Posterior vena cava (tissue), 2 donors: ENCODE measurements at places on chromosomes 11 and 22.
A peak's percentile ranks its signal among the peaks of the same experiment; 100 is the strongest.

DNA sequence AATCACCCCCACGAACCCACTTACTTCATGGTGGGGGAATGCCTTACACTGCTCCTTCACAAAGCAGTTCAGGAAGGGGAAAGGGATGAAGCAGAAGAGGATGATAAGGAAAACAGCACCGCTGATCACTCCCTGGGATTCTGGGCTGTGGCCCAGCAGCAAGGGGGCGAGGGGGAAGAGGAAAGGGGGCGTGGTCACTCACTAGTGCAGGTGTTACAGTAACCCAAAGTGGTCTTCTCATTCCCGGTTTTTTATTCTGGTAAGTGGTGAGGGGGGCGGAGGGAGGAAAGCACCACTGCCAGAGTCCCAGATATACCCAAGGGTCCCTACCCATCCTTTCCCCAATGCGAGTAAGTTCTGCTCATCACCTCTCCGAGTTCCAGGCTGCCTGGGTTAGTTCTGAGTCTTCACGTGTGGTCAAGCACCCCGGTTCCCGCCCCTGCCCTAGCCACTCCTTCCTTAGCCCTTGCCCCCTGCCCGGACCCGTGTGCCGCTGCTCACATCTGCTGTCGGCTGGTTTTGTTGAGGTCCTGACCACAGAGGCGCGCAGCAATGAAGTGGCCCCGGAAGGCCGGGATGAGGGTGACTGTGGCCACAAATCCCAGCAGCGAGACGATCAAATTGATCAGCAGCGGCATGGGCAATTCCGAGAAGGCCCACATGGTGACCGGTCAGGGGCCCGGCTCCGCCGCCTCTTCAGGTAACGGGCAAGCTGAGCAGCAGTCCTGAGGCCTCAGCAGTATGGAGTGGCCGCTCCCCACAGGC, 477 bp downstream of the DPAGT1 start:
- no peak for DNase-seq

GRCh38 chr11:100640646-100641045, 46.4 kb upstream of the ARHGAP42 start:
- DNase-seq, result no peak

DNA sequence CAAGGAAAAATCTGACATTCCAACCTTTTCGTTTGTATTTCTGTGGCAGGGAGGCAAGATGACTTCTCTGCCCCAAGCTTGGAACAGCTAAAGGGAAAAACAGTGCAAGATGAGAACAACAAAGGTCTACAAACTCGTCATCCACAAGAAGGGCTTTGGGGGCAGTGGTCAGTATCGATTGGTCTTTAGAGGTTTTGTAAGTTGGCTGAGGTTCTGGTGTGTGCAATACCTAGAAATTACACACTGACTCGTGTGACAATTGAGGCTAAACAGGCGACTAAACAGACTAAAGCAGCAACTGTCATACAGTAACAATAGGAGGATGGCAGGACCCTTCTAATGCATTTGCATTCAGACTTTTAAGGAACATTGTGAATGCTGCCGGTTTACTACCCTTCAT, 994 bp downstream of the DEPDC5 start:
- DNase-seq, result no peak

DNA sequence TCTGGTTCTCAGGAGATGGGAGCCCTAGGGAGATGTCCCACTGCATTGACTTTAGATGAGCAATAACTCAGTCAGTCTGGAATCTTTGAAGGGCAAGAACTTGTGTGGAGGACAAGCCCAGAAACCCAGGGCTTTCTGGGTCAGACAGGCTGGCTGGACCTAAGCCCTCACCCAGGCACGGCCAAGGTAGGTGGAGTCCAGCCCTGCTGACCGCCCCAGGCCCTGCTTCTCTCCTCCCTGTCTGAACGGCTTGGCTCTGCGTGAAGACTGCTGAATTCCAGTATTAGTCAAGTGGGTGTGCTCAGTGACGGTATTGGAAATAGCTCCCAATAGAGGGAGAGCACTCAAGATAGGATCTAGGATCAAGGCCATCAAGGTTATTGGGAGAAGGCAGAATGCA, 6.1 kb downstream of the CXCR5 start:
- peak; percentile 96 for DNase-seq

- no peak for DNase-seq
These were observed 24.4 kb downstream of the PI4KA start for GRCh38 chr22:20834206-20834605.

GRCh38 chr11:5534046-5534445, 14.3 kb downstream of the OR52H1 start:
- DNase-seq, result no peak

DNA sequence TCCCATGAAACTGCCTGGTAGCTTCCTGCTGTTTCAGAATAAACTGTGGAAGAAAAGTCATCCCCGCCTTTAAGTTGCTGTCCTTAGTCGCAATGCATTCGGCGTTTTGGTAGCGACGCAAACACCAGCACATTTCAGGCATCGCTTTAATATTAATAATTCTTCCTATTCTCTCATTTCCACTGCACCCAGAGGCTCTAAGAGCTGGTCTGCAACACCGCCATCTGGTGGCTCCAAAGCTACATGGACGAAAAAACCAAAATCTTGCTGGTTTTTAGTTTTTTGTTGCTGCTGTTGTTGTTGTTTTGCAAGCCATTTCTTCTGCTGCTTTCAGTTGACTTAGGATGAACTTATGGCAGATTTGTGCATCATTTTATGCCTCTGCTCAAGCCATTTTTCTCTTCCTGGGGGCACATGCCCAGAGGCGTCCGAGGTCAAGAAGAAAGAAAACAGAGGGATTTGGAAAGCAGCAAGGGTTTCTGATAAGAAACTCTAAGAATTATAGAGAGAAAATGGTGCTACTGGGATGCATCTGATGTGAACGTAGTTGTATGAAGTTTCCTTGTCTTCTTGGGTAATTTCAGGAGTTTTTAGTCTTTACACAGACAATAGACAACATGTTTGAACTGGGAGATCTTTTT, 345.4 kb upstream of the KIRREL3 start:
- no peak for DNase-seq

DNA sequence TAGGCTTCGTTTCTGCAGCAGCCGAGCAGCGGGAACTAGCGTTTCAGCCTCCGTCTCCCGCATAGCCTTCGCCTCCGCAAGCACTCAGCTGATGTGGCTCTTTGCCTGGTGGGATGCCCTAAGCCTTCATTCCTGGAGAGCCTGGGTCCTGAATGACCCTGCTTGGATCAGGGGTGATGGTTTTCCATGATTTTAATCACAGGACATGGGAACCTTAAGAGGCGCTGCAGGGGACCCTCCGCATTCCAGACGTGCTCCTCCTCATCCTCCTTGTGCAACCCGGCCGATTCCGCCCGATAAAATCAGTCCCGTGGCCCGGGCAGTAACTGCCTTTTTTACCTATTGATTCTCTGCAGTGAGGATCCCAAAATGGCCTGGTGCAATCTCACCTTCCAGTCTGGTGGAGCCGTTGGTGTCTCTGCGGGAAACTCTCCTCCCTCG, 8.2 kb downstream of the C11orf21 start:
- peak; percentile 69 for DNase-seq

DNA sequence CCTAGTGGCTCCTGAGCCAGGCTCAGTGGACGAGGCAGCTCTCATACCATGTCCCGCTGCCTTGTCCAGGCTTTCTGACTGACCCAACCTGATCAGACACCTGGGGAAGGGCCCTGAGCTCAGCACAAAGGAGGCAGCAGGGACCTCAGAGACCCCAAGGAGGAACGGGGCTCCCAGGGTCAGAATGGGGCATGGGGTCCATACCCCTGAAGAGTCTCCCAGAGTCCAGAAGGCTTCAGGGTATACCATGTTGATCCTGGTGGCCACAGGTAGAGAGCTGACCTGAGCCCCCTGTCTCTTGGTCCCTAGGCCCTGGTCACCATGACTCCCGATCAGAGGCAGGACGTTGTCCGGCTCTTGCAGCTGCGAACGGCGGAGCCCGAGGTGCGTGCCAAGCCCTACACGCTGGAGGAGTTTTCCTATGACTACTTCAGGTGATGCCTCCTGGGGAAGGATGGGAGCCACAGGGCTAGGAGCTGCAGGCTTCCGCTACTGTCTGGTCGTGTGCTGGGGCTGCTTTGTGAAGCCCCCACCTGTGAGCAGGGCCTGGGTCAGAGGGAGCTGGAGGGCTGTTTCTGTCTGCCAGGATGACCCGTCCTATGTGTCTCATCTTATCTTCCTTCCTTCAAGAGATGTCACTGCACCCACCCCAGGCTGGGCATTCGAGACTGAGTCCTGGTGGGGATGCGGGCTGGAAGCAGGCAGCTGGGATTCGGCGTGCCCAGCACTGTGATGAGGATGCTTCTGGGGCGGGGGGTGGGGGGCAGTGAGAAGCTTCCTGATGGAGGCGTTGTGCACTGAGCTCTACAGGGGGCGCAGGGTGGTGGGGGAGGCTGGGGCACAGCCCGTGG, 74.2 kb downstream of the MYO7A start:
- peak; percentile 76 for DNase-seq

GRCh38 chr11:113240389-113240788, 74.0 kb upstream of the TTC12 start:
- DNase-seq, result no peak

GRCh38 chr11:64230171-64230984, at the start of gene DNAJC4:
TSS of gene DNAJC4 (plus strand) at chr11:64230548. CDS start at chr11:64230855, 307 bp downstream.
- DNase-seq, result peak; percentile 96

DNA sequence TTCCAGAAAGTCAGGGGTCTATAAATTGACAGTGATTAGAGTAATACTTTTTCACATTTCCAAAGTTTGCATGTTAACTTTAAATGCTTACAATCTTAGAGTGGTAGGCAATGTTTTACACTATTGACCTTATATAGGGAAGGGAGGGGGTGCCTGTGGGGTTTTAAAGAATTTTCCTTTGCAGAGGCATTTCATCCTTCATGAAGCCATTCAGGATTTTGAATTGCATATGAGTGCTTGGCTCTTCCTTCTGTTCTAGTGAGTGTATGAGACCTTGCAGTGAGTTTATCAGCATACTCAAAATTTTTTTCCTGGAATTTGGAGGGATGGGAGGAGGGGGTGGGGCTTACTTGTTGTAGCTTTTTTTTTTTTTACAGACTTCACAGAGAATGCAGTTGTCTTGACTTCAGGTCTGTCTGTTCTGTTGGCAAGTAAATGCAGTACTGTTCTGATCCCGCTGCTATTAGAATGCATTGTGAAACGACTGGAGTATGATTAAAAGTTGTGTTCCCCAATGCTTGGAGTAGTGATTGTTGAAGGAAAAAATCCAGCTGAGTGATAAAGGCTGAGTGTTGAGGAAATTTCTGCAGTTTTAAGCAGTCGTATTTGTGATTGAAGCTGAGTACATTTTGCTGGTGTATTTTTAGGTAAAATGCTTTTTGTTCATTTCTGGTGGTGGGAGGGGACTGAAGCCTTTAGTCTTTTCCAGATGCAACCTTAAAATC, 5.3 kb downstream of the MALAT1 start:
- DNase-seq, result no peak

DNA sequence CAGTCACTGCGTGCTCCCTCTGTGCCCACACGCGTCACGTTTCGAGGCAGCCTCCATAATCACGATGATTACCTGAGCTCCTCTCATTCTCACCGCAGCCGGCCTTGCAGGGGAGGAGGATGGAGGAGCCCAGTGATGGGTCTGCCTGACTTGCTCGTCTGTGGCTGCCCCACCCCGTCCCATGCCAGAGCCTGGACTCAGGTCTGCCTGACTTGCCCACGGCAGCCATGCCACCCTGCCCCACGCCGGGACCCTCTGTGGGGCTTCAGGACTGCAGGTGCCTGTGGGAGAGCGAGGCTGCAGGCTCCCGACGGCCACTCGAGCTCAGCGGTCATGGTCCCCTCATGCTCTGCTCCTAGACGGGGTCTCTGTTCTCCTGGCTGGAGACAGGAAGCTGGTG, 1025.1 kb downstream of the BRD1 start:
- DNase-seq, result peak; percentile 78

DNA sequence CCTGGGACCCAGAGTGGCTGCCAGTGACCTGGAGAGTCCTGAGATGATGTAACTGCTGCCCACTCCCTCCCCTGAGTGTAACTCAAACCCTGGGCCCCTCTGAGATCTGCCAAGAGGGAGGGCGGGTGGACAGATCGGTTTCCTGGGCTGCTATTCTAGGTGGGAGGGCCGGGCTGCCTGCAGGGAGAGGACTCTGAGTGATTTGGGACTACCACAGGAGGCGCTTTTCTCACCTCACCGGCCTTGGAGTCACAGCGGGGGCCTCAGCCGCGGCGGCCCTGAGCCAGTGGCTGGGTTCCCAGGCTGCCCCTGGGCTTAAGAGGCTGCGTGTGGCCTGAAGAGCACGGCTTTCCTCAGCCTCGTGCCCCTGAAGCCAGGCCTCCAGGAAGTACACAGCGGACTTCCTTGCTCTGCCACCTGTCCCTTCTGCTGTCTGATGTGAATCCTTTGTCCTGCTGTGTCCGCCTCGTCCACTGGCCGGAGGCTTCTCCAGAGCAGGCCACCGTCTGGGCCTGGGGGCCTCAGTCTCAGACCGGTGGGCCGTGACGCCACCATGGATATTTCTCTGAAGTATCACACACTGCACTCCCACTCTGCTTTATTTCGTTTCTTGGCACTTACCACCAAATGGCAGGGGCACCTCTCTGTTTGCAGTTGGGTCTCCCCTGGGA, 11.5 kb downstream of the RELT start:
- DNase-seq, result no peak

DNA sequence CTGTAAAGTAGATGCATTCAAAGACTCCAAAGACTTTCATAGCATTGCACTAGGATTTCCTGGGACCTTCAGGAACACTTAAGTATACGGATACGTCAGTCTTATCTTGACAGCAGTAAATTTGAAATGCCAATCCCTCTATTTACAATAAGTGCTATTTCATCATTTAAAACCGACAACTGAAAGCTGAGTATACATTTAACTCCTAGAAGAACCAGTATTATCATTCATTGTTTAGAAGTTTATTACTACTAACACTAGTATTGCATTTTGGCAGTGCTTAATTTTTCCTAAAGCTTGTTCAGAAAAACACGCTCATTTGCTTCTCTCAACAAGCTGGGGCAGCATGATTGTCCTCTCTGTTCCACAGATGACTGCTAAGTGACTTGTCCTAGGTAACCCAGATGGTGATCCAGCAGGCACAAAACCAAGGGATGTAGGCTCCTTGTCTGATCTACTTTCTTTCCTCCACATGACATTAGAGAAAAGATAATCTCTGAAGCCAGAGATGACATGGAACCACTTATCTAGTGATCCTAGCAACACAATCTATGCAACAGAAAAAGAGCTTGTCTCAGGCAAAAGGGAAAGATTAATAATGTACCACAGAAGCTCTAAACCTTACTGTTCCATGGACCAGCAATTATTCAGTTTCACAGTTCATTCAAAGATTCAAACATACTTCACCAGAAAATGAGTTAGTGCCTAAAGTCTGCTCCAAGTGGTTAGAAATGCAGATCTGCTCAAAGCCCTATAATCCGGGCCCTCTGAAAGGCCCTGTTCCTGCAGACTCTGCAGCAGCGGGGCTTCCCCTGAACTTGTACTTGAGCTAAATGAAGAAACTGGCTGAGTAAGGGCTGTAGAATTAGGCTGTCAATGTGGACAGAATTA, 5.2 kb downstream of the MAML2 start:
- no peak for DNase-seq

- DNase-seq, result peak; percentile 62
These were observed 65.5 kb upstream of the THY1 start for GRCh38 chr11:119488256-119488995.

GRCh38 chr22:44364751-44365130, 52.0 kb upstream of the SHISAL1 start:
- DNase-seq, result peak; percentile 88

GRCh38 chr11:126231725-126232459, 20.3 kb downstream of the FAM118B start:
- DNase-seq, result no peak

GRCh38 chr11:12101318-12101717, 9.1 kb upstream of the MICAL2 start:
- DNase-seq, result no peak
